Stimulated activated CD8-positive, alpha-beta memory T cell treated with anti-CD3 and anti-CD28 coated beads, Interleukin-4, amount 100 ng/mL, for 24 hours (primary cell): ENCODE measurements at places on chromosomes 2 and 18.
A peak's percentile ranks its signal among the peaks of the same experiment; 100 is the strongest.

DNA sequence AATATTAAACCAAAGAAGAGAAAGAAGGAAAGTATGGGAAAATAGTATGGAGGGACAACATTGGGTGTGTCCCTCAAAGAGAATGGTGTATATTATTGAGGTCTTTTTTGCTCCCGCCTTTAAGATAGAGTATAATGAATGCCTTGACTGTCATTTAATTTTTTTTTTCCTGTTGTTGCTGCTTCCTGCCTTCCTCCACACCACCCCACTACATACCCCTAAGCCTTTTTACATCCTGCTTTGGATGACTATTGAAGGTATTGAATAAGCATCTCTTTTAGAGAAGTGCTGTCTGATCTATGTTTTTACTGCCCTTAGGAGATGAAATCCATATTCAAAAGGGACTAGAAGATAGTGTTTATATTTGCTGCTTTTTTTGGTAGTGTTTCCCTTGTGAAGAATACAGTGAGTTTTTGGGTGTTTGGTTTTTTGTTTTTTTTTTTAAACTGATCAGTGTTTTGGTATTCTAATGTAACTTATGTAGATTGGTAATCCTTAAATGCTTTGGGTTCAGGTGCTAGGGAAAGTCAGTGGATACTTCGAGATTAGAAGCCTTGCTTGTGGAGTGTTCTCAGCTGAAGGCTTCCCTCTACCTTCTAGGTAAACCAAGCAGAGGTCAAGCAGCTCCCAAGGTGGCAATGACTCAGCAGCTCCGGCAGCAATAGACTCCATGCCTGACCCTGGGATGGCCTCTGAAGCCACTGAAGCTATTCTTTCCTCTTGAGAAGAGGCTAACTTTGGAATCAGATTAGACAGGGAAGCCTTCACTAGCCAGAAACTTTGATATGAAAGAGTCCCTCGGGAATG, 5.0 kb downstream of the FZD7 start:
- DNase-seq, result no peak

GRCh38 chr2:172092716-172093415, 7.6 kb downstream of the DLX1 start:
- no peak for DNase-seq

DNA sequence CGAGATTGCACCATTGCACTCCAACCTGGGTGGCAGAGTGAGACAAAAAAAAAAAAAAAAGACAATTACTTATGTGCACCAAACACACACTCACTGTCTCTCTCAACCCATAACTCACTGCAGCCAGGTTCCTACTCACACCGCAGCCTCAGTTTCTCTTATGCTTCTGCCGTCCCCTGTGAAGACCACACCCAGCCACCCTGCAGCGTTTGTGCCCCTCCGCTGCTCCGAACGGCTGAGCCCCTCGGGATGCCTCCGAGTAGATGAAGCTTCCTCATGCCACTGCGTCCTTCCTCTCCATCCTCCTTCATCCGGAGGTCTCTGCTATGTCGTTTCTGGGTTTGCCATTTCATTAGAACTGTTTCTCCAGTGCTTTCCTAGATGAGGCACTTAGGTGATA, 160.1 kb downstream of the TWIST2 start:
- no peak for DNase-seq

DNA sequence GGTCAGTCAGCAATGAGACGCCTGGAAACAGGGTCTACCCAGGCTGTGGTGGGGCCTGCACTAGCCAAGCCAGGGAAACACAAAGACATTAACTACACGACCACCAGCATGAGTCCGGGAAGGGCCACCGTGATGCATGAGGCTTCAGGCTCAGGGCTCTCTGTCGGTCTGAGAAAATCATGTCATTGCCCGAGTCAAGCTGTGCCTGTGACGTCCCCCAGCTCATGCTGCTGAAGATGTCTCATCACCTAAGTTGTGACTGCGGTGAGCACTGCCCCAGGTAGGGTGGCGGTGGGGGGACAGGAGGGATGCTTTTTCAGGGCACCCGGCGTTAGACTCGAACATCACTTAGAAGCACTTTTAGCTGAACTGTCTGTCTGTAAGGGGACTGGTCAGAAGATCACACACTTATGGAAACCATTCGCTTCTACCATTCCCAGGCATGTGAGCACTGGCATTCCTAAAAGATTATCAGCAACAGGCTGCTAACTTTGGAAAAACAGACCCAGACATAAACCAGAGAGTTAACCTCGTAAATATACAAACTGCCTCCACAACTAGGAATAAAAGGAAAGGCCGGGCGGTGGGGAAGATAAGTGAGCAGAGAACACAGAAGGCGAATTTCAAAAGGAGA, 234.5 kb downstream of the HDAC4 start:
- no peak for DNase-seq

GRCh38 chr2:195021711-195022507, 635.1 kb upstream of the SLC39A10 start:
- no peak for DNase-seq

- DNase-seq, result no peak
These were observed 752 bp upstream of the BAZ2B start for GRCh38 chr2:159617100-159617499.

DNA sequence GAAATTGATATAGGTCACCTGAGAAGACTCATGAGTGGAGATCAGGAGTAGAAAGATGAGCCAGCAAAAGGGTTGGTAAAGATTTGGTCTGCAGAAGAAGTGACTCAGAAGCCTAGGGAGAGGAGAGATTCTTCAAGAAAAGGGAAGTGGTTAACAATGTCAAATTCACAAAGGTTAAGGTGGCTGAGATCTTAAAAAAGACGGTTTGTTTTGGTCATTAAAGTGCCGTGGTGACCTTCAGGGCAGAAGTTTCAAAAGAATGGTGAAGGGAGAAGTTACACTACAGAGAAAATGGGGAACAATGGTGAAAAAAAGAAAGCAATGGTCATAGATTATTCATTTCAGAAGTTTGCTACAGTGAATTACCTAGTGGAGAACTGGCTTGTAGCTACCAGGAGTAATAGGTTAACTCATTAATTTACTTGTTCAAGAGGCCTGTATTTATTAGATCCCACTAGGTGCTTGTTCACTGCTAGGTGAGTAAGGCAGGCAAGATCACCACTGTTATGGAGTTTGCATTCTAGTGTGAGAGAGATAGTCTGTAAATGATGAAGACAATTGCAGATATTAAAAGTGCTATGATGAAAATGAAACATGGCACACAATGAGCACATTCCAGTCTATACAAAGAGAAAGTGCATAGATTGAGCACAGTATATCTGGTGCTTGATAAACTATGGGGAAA, 43.0 kb downstream of the FBXO48 start:
- no peak for DNase-seq

DNA sequence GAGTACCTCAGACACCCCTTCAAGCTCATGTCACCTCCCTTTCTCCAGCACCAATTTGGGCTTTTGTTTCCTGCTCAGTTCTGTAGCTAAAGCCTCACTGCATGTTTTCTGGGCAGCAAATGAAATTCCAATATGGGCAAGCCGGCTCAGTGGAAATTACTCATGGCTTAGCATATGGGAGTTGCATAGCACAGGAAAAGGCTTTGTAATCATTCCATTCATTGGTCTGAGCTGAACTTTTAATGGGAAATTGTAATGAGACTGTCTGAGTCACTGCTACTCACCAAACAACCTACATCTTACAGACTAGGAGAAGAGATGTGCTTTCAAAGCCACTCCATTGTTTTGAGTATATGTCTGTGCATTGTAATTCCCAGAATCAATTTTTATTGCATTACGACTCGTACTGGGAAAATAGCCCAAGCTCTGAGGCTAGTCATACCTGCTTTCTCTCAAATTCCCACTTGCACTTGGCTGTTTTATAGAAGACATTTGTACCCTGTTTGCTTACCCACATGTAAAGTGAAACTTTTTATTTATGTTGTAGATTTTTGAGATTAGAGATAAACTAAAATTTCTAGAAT, 139.5 kb upstream of the LRATD1 start:
- DNase-seq, result no peak

DNA sequence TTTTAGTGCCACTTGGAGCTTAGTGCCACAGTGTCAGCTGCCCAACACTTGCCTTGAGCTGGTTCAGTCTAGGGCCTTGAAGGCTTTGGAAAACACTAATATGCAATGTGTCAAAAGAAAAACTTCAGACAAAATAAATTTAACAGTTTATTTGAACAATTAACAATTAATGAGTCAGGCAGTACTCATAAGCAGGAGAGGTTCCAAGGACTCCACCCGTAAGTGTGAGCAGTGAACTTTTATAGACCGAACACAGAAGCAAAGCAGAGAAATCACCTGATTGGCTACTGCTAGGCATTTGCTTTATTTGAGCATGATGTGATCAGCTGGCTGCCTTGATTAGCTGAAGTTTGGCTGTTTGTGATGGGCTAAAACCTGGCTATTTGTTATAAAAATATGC, 49.5 kb upstream of the TBC1D8 start:
- DNase-seq, result no peak

- no peak for DNase-seq
These were observed 8.0 kb downstream of the ZNF516 start for GRCh38 chr18:76487070-76487469.

- no peak for DNase-seq
These were observed 501.1 kb upstream of the TNP1 start for GRCh38 chr2:217360781-217361482.

DNA sequence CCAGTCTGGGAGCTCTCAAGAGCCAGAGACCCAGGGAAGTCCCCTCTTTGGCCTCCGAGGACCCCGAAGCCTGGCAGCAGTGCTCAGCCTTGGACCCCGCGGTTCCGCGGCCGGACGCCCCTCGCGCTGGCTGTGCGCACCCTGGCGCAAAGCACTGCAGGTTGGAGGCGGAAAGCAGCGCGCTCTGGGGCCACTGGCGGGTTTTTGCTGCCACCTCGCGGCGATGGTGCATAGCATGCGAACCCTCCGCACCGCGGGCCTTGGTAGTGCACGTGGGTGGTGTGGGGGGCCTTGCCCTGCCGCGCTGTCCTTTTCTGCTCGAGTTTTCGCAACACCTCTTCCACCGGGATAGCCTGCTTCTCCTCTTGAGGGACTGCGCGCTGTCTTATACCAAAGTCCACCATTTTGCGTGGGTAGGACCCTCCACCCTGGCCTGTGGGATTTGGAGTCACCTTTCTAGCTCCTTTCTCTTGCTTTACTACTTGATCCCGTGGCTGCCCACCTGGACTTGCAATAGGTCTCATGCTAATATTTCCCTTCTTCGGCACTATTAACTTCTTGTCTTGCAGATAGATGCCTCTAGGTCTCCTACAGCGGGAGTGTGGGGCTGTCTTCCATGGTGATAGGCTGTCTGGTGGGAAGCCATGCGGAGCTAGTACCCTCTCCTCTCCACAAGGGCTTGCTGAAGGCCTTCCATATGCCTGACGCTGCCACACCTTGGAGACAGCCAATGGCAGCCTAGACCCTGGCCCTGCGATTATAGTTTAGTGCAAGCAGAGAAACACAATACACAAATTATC, 14.3 kb downstream of the SIX3 start:
- DNase-seq, result peak; percentile 70

GRCh38 chr2:64276417-64277095, 132.3 kb upstream of the PELI1 start:
- no peak for DNase-seq

DNA sequence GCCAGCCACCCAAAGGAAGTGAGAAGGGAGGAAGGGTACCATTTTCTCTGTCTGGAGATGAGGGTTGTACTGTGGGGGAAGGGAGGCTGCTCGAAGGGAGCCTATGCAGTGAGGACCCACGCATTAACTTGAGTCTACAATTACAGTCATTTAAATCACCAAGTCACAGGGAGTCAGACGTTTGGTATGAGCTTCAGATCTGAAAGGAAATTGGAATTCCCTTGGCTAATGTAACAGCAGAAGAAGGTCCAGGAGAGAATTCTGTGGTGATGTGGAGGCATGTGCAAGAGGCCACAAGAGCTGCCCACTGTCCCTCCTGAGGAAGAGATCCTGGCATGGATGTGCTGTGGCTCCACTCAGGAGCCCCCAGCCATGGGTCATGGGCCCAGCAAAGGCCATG, 22.5 kb downstream of the DAPL1 start:
- no peak for DNase-seq

GRCh38 chr18:58887613-58887963, 22.9 kb downstream of the ZNF532 start:
- no peak for DNase-seq

- no peak for DNase-seq
These were observed 10.1 kb downstream of the AMER3 start for GRCh38 chr2:130765464-130765863.

DNA sequence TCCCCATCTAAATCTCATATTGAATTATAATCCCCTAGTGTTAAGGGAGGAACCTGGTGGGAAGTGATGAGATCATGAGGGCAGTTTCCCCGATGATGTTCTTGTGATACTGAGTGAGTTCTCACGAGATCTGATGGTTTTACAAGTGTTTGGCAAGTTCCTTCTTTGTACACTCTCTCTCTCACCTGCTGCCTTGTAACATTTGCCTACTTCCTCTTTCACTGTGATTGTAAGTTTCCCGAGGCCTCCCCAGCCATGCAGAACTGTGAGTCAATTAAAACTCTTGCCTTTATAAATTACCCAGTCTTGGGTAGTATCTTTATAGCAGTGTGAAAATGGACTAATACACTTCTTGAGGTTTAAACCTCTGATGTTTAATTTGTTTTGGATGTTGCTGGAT, 177.5 kb downstream of the CD8B2 start:
- no peak for DNase-seq

- DNase-seq, result no peak
These were observed 222.9 kb upstream of the NCKAP5 start for GRCh38 chr2:133791191-133791590.

- no peak for DNase-seq
These were observed 27.8 kb downstream of the ANKRD62 start for GRCh38 chr18:12121175-12122042.

- no peak for DNase-seq
These were observed 57.9 kb upstream of the ARHGAP15 start for GRCh38 chr2:143071185-143071876.

DNA sequence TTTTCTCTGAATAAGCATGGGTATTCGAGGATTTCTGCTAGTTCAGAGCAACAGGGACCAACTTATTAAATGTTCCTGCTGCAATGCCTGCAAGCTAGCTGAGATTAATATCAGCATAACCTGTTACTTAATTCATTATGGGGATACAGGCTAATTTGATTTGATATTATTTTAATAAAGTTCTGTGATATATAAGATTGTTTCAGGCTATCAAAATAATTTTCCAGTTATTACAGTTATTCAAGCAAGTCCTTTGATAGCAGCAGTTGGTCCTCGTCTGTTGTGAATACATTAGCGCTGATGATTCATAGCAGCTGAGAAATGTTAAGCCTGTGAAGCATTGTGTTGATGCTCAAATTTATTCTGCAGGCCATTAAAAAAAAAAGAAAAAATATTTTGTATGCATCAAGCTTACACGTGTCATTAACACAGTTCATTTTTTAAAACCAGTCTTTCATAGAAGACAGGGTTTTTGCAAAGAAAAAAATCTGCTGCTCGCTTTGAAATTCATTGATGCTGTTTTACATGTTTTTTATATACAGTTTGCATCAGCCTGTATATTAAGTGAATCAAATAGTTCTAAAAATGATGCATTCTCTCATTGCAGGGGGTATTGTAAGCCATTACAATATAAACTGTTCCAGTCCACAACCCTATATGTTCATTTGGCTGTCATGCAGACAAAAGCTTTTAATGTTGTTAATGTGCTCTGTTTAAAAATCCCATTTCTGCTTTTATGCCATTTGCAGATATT, 482.5 kb downstream of the BCL11A start:
- no peak for DNase-seq
